ENCODE measurements at places on chromosomes 2 and 18.

- DNase-seq, result no peak
Observed at GRCh38 chr2:223066721-223067120, 14.7 kb downstream of the KCNE4 start.

GRCh38 chr2:38620282-38620977 is 17.7 kb upstream of the HNRNPLL start:
- DNase-seq, result no peak

DNA sequence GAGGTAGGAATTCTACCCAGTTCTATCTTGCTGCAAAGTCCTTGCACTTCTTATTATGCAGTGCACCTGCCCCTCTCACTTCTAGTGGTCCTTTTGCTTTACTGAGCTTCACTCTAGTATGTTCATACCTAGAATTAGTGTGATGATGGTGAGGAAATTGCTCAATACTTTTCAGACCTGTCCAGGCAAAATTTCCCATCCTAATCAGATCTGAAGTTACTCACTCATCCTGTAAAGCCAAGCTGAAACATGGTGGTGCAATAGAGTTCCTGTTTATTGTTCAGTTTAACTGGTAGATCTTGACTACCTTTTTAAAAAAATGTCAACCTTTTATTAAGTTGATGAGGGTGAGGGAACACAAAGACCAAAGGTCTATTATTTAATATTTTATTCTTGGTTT is 12.6 kb upstream of the FIGN start:
- no peak for DNase-seq

DNA sequence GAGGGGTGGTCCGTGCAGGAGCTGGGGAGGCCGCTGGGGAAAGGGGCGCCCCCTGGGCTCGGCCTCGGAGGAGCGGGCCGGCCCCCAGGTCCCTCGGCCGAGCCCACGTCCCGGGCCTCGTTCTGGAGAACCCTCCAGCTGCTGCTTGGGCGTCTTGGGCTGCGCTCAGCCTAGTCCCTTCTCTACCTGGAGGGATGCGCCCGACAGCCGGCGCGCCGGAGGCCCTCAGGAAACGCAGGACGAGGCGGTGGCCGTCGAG is 293 bp upstream of the D2HGDH start:
- no peak for DNase-seq
